EH (cell line): ENCODE measurements at places on chromosomes 12 and 14.

DNA sequence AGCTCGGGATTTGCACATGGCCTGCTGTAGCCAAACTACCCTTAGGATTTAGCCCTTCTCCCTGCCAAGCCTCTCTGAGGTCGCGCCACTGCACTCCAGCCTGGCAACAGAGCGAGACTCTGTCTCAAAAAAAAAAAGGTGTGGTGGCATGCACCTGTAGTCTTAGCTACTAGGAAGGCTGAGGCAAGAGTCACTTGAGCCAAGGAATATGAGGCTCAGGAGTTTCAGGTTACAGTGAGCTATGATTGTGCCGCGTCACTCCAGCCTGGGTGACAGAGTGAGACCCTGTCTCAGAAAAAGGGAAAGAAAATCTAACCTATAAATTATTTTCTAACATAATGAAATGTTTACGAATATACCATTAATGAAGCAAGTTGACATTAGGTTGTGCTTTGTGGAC lies 29.7 kb downstream of the ESRRB start:
- DNase-seq = no peak

- DNase-seq = no peak
Observed at GRCh38 chr14:68364792-68365192, 428.1 kb downstream of the ZFP36L1 start.

GRCh38 chr14:70873627-70874026 lies 33.6 kb upstream of the PCNX1 start:
- DNase-seq = no peak

GRCh38 chr12:49806321-49806813 lies 21.8 kb downstream of the NCKAP5L start:
- DNase-seq = no peak

DNA sequence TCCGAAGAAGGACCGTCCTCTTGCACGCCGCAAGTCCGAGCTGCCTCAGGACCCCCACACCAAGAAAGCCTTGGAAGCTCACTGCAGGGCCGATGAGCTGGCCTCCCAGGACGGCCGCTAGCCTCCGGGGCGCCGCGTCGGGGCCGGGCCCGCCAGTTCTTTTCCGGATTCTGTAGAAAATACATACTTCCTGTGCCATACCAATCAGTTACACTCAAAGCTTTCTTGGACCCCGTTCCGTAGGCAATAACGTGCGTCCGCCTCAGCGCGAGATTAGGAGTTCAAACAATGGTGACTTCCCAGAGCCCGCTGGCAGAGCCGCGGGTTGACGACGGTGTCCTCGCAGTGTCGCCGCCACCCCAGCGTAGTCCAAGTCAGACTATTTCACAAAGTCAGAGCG lies 39.2 kb upstream of the DYNC1H1 start:
- no peak for DNase-seq

DNA sequence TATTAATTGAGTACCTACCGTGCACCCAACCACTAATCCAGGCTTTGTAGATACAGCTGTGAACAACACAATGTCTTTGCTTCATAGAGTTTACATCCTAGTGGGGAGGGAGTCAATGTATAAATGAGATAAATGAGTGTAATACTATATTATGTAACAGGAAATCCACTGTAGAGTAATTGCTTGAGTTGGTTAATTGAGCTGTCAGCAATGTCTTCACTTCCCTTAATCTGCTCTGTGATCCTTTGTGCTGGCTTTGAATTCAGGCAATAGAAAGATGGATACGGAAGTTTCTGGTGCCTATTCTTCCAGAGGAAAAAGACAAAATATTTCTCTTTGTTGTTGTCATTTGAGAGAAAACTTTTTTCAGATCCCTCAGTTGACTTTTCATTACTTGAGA lies 104.0 kb upstream of the SLC16A7 start:
- no peak for DNase-seq

DNA sequence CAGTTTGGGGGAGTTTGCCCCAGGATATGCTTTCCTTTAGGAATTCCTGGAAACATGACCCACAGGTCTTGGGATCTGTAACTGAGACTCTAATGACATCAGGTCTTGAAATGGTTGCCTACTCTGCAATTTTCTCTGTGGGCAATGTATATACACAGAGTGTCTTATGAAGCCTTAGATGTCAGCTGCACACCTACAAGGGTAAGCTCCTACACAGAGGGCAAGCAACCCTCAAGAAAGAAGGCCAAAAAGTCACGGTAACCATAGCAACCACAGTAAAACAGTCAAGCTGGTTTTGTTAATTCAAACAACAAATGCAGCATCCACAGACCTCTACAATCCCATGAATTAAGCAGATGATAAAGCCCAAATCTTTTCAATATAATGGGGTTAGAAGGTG lies 293.0 kb downstream of the SSPN start:
- no peak for DNase-seq

DNA sequence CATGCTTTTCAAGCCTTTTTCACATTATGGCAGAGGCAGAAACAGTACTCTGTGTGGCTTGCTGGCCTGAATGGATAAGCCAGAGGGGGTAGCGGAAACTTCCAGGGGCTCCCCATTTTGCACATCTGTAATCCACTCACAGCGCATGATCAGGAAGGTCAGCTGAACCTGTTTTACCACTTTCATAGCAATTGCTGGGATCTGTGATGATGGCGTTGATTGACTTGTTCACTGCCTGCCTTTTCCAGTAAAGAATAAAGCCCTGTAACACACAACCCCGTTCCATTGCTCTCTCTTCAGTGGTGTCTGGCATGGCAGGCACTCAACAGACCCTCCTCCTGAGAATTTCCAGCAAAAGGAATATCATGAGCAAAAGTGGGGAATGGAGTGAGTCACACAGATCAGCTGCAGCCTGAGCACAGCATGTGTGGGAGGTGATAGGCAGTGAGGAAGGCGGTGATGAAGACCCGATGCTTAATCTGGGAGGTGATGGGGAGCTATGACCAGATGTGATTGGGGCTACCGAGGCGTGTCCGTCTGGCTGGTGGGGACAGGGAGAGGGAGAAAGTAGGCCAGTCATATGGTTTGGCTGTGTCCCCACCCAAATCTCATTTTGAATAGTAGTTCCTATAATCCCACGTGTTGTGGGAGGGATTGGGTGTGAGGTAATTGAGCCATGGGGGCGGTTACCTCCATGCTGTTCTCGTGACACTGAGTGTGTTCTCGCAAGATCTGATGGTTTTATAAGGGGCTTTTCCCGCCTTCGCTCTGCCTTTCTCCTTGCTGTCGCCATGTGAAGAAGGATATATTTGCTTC lies 44.7 kb upstream of the CHST11 start:
- DNase-seq = no peak

DNA sequence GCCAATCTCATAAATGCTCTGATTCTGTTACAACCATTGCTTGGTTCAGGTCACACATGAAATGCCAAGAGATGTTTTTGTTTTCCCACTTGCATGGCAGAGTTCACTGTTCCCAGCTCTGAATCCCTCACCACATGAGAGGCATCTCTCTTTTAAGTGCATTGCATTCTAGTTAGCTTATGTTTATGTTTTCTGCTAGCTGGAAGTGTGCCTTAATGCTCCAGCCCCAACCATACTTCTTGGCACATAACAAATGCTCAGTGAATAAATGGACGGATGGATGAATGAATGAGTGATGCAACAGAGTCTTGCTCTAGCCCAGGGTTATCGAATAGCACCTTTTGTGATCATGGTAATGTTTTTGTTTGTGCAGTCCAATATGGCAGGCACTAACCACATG lies 197.3 kb downstream of the PPM1H start:
- peak; percentile 30 for DNase-seq

DNA sequence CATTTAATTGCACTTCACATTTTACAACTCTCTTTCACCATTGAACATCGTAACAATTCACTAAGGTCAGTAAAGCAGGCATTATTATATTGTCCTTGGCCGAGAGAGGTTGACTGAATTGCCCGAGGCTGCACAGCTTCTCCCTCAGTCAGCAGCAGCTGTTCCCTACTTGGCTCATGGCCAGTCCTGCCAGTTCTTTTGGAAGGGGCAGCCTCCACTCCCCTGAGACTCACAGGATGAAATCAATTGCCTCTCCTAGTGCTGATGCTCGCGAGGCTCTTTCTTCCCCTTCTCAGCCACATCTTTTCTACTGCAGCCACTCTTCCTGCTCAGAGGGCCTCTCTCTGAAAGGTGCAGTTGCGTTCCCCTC lies 79.9 kb upstream of the KCNA1 start:
- no peak for DNase-seq

- DNase-seq = peak; percentile 78
Observed at GRCh38 chr12:116053479-116054200, 223.9 kb downstream of the MED13L start.

DNA sequence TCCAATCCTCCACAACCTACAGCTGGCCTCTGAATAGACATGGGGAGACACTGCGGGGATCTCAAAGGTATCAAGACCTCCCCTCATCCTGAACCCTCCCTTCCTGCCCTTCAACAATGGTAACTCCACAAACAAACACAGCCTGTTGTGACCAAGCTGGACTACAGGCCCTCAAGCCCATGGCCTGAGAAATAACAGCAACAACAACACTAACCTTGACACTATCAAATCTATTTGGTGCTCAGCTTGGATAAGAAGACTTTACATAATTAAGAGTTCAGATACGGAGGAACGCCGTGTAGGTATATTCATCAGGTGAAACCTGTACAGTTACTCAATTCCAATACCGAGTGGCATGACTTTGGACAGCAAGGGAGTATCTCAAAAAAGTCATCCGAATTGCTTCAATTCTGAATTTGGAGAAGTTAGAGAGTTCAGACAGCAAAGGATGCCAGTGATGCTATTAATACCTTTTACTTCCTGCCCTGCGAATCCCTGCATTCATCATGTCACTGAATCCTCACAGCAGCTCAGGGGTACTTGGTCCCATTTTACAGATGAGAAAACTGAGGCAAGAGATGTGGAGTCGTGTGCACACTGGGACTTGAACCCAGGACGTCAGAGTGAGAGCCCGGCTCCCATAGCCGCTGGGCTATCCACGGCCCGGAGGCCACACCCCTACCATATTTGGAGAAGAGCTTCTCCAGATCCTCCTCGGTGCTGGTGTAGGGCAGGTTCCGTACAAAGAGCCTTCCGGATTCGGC lies 17.8 kb downstream of the RBM19 start:
- DNase-seq = no peak

- DNase-seq = no peak
Observed at GRCh38 chr12:28865776-28866175, 283.3 kb upstream of the FAR2 start.

DNA sequence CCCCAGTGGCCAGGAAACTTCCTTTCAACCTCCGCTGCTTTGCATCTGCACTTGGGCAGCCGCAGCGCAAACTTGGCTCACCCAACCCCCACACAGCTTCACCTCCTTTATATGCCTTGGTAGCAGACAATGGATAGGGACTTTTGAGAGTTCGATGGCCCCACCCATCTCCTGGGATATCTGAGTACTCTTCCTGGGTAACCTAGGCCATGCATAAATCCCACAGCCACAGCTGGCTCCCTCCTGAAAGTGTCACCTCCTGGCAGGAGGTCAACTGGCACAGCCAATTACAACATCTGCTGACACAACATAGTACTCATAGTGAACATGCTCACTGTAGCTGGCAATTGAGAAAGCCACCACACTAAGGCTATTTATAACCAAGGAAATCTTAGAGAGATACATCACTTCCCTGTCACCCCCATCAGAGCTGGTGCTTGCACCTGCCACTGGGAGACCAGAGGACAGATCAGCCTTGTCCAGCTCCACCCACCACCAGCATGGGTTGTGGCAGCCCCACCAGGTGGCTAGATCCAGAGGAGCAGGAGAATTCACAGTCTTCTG lies 410.0 kb downstream of the SYT1 start:
- no peak for DNase-seq

GRCh38 chr12:546265-546919 lies 86.7 kb downstream of the B4GALNT3 start:
- DNase-seq = no peak

- DNase-seq = no peak
Observed at GRCh38 chr12:85283560-85283959, 3.5 kb downstream of the ALX1 start.

GRCh38 chr12:34119366-34119765 lies 97.1 kb downstream of the ALG10 start:
- DNase-seq = no peak

DNA sequence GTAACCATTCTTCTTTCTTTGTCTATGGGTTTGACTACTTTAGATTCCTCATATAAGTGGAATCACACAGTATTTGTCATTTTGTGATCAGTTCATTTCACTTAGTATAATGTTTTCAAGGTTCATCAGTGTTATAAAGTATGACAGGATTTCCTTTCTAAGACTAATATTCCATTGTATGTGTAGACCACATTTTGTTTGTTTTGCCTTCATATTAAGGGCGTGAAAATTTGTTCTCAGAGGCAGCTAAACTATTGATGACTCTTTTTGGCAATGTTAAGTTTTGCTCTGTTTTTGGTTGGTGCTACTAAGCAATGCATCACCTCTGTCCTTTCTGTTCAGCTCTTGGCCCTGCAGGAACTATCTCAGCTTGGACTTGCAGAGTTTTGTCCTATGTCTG lies 1.7 kb upstream of the KLRG1 start:
- no peak for DNase-seq

- DNase-seq = no peak
Observed at GRCh38 chr14:31568161-31568560, 7.0 kb downstream of the NUBPL start.

DNA sequence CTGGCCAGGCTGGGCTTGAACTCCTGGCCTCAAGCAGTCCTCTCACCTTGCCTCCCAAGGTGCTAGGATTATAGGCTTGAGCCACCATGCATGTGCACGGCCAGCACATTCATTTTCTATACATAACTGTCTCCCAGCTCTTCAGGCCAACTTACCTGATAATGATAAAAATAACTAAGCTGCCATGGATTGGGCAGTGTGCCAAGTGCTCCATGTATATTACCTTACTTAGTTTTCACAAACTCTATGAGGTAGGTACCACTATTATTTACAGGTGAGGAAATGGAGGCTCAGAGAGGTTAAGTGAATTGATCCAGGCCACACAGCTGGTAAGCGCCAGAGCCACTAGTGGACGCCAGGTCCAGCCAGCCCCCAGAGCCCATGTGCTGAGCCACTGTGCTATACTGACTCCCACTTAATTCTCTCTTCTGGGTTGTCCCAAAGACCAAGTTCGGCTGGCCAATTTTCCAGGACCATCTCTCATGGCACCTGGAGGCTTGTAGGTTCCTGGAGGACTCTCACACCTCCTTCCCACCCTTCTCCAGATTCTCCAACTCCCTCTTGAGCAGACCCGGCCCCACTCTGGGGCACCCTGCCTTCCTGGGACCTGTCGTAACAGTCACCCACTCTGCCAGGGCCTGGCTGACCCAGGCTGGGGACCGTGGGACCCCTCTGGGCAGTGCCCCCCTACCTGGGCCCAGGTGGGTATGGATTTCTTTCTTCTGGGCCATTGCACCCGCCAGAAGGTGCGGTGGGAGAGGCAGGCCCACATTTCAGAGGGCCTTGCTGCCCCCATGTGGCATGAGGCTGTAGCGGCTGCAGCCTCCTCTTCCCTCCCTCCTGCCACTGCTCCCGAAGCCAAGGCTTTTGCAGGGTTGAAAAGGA lies 30.2 kb upstream of the CIPC start:
- DNase-seq = peak; percentile 72
